ENCODE measurements at places on chromosomes 11 and 22.

- DNase-seq = no peak
These were observed 5.2 kb upstream of the SLC43A3 start for GRCh38 chr11:57432149-57432561.

- no peak for DNase-seq
These were observed 194.4 kb upstream of the PGR start for GRCh38 chr11:101323997-101324396.

DNA sequence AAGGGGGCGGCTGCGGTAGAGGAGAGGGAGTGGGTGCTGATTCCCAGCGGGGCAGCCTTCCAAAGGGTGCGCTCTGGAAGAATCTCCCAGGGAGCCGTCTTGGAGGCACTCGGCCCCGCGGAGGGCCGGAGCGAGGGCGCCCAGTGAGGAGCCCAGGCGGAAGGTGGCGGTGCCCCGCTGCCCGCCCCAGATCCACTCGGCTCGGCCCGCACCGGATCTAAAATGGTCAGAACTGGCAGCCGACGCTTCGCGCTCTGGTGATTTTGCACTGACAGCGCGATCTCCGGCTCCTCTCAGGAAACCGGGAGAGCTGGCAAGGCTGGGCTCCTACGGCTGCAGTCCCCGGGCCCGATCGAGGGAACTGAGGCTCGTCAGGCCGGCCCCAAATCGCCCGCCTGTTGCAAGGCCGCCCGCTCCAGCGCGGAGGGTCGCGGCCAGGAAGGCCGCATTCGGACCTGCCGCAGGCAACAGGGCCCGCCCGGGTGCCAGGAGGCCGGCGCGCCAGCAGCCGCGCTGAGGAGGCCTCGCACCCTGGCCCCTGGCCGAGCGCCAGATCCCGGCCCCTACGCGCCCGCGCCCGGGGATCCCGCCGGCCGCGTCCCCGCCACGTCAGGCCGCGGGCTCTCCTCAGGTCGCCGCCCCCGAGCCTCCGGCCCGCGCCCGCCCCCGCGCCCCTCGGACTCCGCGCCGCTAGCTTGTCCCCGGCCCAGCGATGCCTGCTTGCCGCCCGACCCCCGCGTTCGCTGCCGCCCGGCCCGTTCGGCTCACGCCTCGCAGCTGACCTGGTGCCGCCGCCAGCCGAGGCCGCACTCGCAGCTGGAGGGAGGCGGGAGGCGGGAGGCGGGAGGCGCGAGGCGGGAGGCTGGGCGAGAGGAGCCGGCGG, at the start of gene KLHL22:
TSS of gene KLHL22 (minus strand) at position 818 of the 883 bp plus-strand sequence. CDS start 6,584 bp downstream, outside the sequence.
- no peak for DNase-seq

DNA sequence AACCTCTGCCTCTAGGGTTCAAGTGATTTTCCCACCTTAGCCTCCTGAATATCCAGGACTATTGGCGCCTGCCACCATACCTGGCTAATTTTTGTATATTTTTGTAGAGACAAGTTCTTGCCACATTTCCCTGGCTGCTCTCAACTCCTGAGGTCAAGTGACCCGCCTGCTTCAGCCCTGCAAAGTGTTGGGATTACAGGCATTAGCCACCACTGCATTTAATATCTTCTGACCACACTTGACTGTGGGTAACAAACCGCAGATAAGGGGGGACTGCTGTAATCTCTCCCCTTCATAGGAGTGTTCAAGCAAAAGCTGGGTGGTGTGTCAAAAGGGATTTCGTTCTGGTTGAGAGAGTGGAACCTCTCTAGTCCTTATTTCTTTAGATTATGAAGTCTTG, 53.4 kb downstream of the GRAMD1B start:
- no peak for DNase-seq

GRCh38 chr22:30870451-30871345, 97.9 kb downstream of the MORC2 start:
- DNase-seq = no peak

- no peak for DNase-seq
These were observed 1.5 kb downstream of the SLC43A1 start for GRCh38 chr11:57513911-57514537.

- DNase-seq = peak; percentile 66
These were observed 499.0 kb upstream of the CCDC179 start for GRCh38 chr11:23359297-23359696.

GRCh38 chr11:120385655-120386054, 49.4 kb downstream of the ARHGEF12 start:
- no peak for DNase-seq

GRCh38 chr11:43751726-43752125, 71.2 kb downstream of the HSD17B12 start:
- DNase-seq = no peak

DNA sequence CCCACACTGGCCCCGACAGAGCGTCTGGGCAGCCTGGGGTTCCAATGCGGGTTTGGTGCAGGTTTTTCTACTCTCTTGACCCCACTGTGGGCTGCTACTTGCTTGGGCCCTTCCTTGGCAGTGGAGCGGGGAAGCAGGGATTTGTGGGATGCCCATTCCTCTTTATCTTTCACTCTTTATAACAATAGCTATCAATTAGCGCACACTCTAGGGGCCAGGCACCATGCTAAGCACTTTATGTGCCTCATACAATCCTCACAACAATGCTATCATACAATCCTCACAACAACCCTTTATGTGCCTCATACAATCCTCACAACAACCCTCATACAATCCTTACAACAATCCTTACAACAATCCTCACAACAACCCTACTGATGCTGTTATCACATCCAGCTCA, 12.7 kb downstream of the ACCS start:
- no peak for DNase-seq

DNA sequence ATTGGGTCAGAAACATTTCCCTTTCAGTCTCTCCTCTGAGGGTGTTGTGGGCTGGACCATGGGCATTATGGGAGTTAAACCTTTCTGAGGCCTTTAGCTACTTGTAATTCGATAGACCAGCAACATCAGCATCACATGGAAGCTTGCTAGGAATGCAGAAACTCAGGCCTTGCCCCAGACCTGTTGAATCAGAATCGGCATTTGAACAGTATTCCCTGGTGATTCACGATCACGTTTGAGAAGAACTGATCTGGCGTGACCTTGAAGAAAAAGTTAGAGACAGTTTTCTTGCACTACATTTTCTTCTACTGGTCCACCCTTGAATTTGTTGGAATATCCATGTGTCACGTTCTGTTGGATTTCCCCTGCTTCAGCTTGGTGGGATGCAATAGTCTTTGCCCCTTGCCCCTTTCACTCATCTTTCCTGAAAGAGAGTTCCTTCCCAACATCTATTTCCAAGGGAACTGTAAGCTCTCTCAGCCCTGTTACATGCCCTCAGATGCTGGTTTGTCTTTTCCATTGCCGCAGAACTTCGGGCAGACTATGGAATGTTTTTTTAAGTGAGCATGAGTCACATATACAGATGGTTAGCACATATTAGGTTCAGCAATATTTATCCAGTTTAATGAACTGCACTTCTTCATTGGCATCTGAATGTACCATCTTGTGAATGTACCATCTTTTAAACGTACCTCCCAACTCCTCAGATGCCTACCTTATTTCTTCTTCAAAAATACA, 23.9 kb downstream of the EHF start:
- peak; percentile 63 for DNase-seq

GRCh38 chr11:77557553-77557952, 32.2 kb upstream of the AQP11 start:
- DNase-seq = no peak

DNA sequence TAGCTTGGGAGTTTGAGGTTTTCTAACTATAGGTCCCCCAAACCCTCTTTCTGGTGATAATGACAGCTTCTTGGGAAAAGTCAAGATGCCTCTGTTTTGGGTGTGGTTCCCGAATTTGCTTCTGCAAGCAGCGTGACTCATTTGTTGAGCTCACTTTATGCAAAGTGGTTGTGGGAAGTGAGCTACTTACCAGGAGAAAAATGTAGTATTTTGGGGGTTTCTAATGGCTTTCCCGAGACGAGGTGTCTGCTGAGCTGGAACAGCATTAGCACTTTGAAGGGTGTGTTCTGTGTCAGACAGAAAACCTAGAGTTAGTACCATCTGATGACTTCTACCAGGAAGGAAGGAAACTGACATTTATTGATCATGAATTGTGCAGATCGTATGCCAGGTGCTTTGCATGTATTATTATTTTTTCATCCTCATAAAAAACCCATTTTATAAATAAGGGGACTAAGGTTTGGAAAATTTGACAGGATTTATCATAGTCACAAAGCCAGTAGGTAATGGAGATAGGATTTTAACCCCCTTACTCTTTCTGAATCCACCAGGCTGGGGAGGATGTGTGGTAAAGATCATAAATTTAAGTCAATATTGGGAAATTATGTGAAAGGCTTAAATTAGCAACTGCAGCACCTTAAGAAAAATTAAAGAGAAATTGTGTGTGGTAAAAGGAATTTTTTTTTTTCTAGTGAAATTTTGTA, 108.8 kb upstream of the CD44 start:
- DNase-seq = peak; percentile 78

DNA sequence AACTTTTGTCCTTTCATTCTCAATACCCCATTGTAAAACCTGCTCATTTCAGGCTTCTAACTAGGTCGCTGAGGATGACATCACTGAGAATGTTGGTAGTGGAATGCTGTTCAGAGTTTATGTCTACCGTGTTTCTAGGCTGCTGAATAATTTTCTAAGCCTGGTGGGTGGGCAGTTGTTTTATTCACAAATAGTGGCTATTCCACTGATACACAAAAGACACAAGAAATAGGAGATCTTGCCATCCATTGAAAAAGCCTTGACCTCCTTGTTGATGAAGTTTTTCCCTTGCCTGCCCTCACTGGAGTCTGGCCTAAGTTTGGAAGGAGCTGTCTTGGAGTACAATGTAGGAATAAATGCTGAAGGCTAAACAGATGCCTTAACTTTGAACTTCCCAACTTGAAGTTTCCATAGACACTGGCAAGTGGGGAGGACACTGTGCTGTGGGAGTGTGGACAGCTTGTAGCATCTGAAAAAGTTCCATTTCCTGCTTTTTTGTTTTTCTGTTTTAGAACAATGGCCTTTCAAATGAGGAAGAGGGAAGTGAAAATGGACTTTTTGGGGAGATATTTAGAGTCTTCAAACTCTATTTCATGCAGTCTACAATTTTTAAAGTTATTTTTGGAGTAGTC, 59.2 kb downstream of the TRIM44 start:
- DNase-seq = no peak

GRCh38 chr11:92251980-92252379, 27.4 kb downstream of the FAT3 start:
- peak; percentile 49 for DNase-seq

DNA sequence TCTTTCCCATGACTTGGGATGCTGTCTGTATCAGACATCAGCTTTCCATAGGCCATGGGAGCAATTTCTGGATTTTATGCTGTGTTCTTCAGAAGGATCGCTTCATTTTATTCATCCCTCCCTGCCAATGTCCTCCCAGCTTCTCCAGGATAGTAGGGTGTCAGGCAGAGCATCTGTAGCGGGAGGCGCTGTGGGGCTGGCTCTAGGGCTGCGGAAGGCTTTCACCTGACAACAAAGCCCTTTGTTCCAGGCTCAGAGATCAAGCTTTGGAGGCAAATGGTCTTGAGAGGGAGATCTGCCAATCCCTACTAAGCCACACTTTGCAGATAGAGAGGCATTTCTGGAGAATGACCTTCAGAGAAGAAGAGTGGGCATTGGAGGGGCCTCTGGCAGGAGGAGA, 29.5 kb upstream of the FTH1 start:
- DNase-seq = no peak

DNA sequence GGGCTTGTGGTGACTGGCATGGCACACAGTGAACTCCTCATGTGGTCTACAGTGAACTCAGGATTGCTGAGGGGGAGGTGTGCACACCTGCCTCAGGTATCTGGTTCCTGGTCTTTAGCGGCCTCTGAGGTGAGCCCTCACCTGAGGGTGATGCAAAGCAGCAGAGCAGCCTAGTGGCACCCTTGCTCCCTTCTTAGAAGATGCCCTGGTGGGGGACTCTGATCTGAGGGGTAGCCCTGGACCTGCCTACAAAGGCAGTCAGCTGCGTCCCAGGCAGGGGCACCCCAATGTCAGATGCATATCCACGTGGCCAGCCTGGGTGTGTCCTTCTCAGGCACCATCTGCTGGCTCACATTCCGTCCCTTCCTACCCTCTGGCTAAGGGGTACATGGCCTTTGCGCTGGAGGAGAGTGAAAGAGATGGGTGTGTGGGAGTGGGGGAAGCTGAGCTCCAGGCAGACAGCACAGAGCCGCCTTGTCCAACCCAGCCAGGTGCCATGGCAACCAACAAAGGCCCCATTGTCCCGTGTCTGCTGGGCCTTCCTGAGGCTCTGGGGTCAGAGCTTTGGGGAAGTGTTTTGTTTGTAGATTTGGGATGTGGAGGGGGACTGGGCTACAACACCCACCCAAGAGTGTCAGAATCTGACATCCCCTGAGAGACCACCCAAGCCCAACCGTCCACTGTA, 5.8 kb downstream of the PLEKHB1 start:
- no peak for DNase-seq

- DNase-seq = peak; percentile 31
These were observed 41.2 kb downstream of the IGLL5 start for GRCh38 chr22:22928666-22929380.

- no peak for DNase-seq
These were observed 46.5 kb downstream of the PDE2A start for GRCh38 chr11:72627594-72628281.

- DNase-seq = no peak
These were observed 54.0 kb upstream of the CECR2 start for GRCh38 chr22:17315310-17315709.

DNA sequence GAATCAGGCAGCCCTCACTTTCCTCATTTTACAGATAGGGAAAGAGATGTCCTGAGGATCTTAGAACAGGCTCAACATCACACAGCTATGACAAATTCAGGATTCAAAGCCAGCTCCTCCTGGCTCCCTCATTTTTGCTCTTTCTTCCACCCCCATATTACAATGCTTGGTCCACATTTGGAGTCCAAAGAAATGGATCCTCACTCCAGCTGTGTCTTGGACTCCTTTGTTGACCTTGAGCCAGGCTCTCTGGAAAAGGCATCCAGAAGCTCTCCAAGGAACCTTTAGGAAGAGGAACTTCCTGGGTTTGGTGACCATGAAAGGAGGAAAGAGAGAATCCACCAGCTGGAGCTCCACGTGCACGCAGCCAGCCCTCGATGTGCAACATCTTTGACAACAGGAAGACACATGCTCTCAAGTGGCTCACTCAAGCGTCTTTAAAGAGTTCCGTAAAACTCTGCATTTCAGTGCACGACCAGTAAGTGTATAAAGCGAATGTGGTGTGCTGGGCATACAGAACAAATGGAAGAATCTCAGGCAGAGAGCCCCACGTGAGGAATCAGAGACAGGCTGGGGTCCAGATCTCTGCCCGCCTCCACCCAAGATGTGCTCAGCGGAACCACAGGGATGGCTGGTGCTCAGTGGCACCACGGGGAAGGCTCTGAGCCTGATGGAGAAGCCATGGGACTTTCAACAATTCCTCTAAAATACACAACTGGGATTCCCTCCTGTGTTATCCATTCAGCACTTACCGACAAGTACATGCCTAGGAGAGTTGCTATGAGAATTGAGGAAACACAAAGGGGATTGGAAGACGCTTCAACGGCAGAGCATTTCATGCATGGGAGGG, 48.4 kb downstream of the ISX start:
- no peak for DNase-seq
